Naive thymus-derived CD8-positive, alpha-beta T cell (primary cell): ENCODE measurements at places on chromosomes 12 and 14. TPM values are rescaled to one million over a fixed set of nuclear protein-coding genes. Genes with fewer than 3 reads are reported as not detected.

DNA sequence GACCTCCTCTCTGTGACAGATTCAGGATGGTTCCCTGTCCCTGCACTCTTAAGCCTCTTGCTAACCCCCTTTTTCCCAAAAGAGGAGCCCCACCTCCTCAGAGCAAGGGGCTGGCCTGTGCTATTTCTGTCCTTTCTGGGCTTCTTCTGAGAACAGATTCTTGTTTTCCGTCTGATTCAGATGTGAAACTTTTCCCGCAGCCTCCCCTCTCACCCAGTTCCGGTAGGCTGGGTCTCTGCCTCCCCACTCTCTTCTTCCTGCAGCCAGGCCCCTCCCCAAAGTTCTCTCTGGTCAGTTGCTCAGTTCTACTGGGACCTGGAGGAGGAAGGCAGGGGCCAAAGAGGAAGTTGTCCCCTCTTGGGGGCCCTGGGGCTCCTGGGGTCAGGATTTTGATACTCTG is 11.8 kb downstream of the PDE1B start:
- H3K27me3 ChIP-seq = peaks cover 2% of the 10 kb centered on the region
- peak; percentile 24 for DNase-seq
- peaks cover 27% of the 10 kb centered on the region for H3K4me1 ChIP-seq
- peak overlapping the region; percentile 90 for H3K27ac ChIP-seq
- H3K36me3 ChIP-seq = no peaks in the 10 kb centered on the region
- peak overlapping the region; percentile 93 for H3K4me3 ChIP-seq

DNA sequence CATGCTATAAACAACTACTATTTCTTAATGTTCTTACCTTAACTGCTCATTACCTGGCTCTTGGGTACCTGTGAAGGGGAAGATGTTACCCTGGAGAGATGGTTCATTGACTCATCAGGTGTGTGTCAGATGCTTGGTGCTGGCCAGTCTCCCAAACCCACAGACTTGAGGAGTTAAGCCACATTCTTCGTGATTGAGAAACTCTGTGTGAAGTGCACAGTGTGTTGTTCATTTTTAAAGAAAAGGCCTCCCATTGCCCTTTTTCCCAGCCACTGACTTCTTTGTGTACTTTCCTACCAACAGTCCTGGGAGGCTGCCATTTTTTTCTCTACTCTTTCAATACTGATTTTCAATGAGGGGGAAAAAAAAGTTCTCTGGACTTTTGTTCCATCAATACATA is 3.2 kb downstream of the MGST1 start:
- no peak overlapping the region for H3K27ac ChIP-seq
- H3K27me3 ChIP-seq = peaks cover 9% of the 10 kb centered on the region
- H3K36me3 ChIP-seq = no peaks in the 10 kb centered on the region
- H3K4me1 ChIP-seq = no peaks in the 10 kb centered on the region
- DNase-seq = no peak

The GAS2L3 gene
- not detected for total RNA-seq

The SLC35F4 gene
- not detected for total RNA-seq

GRCh38 chr12:91663310-91663709 is 480.7 kb upstream of the DCN start:
- no peaks in the 10 kb centered on the region for H3K36me3 ChIP-seq
- no peak overlapping the region for H3K4me3 ChIP-seq
- H3K4me1 ChIP-seq = peaks cover 10% of the 10 kb centered on the region
- H3K27ac ChIP-seq = no peak overlapping the region

The CAPZA3 gene
- total RNA-seq = not detected

- no peak for DNase-seq
- peaks cover 2% of the 10 kb centered on the region for H3K27me3 ChIP-seq
- H3K27ac ChIP-seq = no peak overlapping the region
- no peaks in the 10 kb centered on the region for H3K4me1 ChIP-seq
- H3K4me3 ChIP-seq = no peak overlapping the region
- H3K36me3 ChIP-seq = no peaks in the 10 kb centered on the region
Measured at GRCh38 chr12:119381471-119382235, 47.1 kb downstream of the CCDC60 start.

The CCDC85C gene
- 9.0 TPM for total RNA-seq

DNA sequence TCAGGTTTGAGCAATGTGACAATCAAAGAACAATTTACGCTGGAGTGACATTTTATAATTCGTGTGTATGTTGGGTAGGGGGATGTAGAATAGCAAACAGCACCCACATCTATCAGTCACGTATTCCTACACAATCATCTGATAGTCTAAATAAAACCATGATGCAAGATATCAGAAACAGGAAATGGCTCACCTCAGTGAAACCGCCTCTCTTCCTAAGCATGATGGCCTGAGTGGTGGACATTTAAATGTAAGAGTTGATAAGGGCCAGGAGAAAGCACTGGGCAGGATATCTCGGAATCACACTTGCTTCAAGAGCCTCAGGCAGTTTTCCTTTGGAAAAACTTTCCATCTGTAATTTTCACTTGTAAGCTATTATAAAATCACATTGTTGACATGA is 128.2 kb downstream of the GRIP1 start:
- no peak overlapping the region for H3K4me3 ChIP-seq
- peaks cover 1% of the 10 kb centered on the region for H3K4me1 ChIP-seq
- no peak overlapping the region for H3K27ac ChIP-seq
- H3K27me3 ChIP-seq = peaks cover 6% of the 10 kb centered on the region

The GLIPR1L2 gene
- total RNA-seq = 0.91 TPM

The REM2 gene
- total RNA-seq = 4.8 TPM

DNA sequence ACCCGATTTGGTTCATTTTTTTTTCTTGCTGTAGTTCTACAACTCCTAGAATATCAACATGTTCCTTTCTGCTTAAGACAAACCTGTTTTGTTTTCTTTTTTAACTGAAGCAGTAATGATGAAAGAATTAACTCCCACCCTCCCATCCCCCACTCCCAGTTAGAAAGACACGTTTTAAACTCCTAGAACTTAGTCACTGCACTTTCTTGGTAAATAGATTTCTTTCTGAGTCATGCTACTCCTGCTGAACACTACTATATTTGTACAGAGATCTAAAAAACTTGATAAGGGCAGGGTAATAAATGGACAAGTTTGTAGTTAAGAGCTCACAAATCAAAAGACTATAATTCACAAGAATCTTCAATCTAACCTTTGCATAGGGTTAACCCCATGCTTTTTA is 118.9 kb upstream of the PTPRB start:
- H3K4me1 ChIP-seq = no peaks in the 10 kb centered on the region
- DNase-seq = no peak
- peaks cover 20% of the 10 kb centered on the region for H3K27me3 ChIP-seq
- no peak overlapping the region for H3K4me3 ChIP-seq
- H3K36me3 ChIP-seq = no peaks in the 10 kb centered on the region
- no peak overlapping the region for H3K27ac ChIP-seq

GRCh38 chr12:50732591-50732990 is 31.3 kb upstream of the ATF1 start:
- H3K4me3 ChIP-seq = no peak overlapping the region
- H3K27me3 ChIP-seq = no peaks in the 10 kb centered on the region
- peaks cover 94% of the 10 kb centered on the region for H3K36me3 ChIP-seq
- no peaks in the 10 kb centered on the region for H3K4me1 ChIP-seq

The KLRD1 gene
- total RNA-seq = 4.3 TPM

GRCh38 chr14:97166497-97166896 is 369.3 kb downstream of the VRK1 start:
- no peaks in the 10 kb centered on the region for H3K4me1 ChIP-seq
- H3K27me3 ChIP-seq = no peaks in the 10 kb centered on the region
- DNase-seq = no peak

GRCh38 chr12:32303174-32303549 is 96.2 kb upstream of the FGD4 start:
- H3K36me3 ChIP-seq = peaks cover 14% of the 10 kb centered on the region
- H3K4me1 ChIP-seq = peaks cover 2% of the 10 kb centered on the region
- no peak overlapping the region for H3K4me3 ChIP-seq
- no peak for DNase-seq
- no peaks in the 10 kb centered on the region for H3K27me3 ChIP-seq
- no peak overlapping the region for H3K27ac ChIP-seq

GRCh38 chr14:101475456-101476257 is 85.6 kb upstream of the DIO3 start:
- no peaks in the 10 kb centered on the region for H3K36me3 ChIP-seq
- peaks cover 28% of the 10 kb centered on the region for H3K27me3 ChIP-seq
- no peak for DNase-seq
- no peaks in the 10 kb centered on the region for H3K4me1 ChIP-seq
- H3K27ac ChIP-seq = no peak overlapping the region
- H3K4me3 ChIP-seq = no peak overlapping the region

DNA sequence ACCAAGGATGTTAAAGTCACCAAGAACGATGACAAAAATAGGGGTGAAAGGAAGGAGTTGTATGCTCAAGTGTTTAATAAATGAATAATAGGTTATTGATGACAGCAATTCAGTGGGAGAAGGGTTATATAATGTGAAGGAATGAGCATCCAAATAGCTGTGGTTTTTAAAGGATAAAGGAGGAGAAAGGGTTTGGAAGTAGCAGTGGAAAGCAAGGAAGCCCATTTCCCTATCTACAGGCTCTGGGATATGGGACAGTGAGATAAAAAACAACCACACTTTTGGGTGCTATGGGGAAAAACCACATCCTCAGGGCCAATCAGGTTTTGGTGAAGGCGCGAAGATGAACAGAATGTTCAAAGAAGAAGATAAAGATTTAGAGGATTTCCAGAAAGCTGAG is 258.6 kb downstream of the ZFP36L1 start:
- no peaks in the 10 kb centered on the region for H3K36me3 ChIP-seq
- no peak overlapping the region for H3K27ac ChIP-seq
- no peaks in the 10 kb centered on the region for H3K27me3 ChIP-seq
- no peak overlapping the region for H3K4me3 ChIP-seq
- no peak for DNase-seq

The KCTD10 gene
- total RNA-seq = 25.8 TPM
